ENCODE measurements at places on chromosomes 7 and 10.

DNA sequence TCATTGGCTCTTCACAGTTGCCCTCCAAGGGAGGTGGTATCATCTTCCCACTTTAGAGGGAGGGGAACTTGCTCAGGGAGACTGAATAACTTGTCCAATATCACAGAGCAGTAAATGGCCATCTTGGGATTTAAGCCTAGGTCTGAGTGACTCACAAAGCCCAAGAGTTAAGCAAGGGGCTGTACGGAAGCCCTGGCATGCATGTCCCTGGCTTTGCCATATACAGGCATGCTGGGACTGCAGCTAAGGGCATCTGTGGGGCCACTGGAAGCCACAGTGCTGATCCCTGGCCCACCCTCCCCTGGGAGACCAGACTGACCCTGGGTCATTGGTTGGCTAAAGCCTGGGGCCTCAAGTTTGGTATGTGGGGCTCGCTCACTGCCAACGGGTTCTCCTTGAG, 3.1 kb downstream of the VSIR start:
- DNase-seq = no peak

- DNase-seq = no peak
These were observed 10.9 kb downstream of the CDCA7L start for GRCh38 chr7:21934808-21935207.

DNA sequence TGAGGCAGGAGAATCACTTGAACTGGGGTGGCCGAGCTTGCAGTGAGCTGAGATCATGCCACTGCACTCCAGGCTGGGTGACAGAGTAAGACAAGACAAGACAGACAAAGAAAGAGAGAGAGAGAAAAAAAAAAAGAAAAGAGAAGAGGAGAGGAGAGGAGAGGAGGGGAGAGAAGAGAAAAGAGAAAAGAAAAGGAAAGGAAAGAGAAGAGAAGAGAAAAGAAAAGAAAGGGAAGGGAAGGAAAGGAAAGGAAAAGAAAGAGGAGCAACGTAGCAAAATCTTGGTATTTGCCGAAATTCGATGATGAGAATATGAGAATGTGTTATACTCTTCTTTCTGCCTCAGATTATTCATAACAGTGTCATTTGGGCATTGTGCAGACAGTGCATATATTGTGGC, 101.2 kb upstream of the PFKP start:
- no peak for DNase-seq

- no peak for DNase-seq
These were observed 58.3 kb downstream of the INPP5A start for GRCh38 chr10:132595854-132596253.

- DNase-seq = no peak
These were observed 287.7 kb downstream of the ABCA13 start for GRCh38 chr7:48458701-48459524.

DNA sequence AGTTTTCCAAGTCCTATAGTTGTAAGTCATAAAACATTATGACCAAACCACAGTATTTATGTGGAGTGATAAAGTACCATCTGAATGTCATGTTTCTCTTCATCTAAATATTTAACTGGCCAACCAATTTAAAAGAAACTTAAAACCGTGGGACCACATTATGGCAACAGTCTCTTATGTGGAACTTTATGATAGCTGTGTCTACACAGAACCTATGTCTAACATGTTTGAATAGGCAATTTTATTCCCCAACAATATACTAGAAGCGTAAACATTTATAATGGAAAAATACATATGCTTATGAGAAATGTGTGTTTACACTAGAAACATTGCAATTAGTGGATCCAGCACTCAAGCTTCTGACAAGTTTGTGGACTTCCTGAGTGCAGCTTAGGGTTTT, 680.7 kb downstream of the REEP3 start:
- DNase-seq = no peak

Data from retina (tissue), 1 donor.